ENCODE measurements at places on chromosomes 2 and 18.

DNA sequence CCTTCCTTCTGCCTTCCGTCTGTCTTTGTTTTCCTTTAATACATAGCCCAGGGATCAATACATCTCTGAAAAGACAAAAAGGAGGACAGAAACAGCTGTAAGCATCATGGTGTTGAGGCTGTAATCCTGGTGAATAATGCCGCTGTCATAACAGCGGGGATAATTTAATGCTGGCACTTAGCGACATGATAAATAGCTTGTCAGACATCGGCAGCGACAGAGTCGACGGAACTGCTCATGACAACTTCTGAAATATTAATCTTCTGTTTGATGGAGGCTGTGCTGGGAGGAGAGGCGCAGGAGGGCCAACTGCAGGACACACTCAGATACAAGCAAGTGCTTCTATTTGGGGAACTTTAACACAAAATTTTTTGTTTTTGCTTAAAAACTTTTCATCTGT lies 602.2 kb downstream of the GALR1 start:
- no peak for ATAC-seq

GRCh38 chr2:46326231-46326980 lies 29.2 kb downstream of the EPAS1 start:
- peak; percentile 85 for ATAC-seq

DNA sequence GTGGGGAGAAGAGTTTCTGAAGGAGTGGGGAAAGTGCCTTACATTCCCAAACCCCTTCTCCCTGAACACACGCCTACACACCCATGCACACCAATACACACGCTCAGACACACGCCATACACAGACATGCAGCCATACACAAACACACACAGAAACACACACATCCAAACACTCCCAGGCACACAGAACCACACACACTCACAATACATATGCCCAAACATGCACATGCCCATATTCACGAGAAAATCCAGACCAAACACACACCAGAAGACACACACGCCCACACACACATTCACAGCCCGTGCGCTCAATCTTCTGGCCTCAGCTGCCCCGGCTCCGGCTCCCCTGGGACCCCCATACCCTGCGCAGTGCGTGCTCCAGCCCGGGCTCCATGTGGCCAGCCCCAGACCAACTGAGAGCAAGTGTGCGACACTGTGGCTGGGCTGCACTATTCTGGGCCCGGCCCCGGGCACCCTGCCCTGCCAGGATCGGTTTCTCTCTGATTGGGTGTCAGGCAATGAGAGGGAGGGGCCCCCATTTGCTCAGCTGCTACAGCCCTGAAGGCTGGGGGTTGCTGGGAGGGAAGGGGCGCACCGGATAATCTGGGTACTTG lies at the start of gene PRKAG3:
PRKAG3 (minus strand) TSS at position 426 of the 613 bp plus-strand sequence.
- ATAC-seq: no peak

DNA sequence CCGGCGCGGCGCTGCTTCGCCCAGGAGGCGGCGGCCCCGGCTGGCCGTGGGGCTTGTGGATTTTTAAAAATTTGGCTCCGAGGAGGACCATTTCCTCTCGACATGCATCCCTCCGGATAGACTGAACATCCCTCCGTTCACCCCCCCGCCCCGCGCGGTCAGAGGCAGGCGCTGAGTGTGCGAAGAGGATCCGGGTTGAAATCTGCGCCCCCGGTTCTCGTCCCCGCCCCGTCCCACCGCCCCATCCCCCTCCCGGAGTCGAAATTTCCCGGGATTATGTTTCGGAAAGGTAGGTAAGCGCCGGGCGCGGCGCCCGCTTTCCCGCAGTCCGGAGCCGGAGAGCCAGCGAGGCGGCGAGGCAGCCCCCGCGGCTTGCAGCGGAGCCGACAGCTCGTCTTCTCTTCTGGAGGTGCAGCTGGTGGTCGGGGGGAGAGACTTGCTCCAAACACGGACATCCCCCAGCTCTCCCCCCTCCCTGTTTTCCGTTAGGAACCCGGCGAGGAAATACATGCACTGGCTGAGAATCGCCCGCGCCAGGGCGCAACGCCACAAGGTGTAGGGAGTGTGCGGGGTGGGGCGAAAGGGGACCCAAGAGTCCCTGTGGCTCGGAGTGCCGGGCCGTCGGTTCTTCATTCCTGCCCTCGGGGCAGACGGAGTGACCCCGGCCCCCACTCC lies at the start of gene PRKCE:
PRKCE (plus strand) TSS at position 261 of the 675 bp plus-strand sequence.
- ATAC-seq: peak; percentile 27

GRCh38 chr2:59804732-59805131 lies 748.7 kb downstream of the BCL11A start:
- ATAC-seq: no peak

- no peak for ATAC-seq
Measured at GRCh38 chr2:181178823-181179412, 198.5 kb downstream of the UBE2E3 start.

DNA sequence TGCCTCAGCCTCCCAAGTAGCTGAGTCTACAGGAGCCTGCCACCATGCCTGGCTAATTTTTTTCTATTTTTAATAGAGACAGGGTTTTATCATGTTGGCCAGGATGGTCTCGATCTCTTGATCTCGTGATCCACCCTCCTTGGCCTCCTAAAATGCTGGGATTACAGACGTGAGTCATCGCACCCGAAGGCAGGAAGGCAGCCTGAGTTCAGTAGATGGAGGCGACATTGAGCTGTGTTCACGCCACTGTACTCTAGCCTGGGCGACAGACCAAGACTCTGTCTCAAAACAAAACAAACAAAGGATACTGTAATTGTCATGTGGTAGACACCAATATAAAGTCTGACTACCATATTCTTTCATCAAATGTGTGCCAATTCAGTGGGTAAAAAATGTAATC lies 500.9 kb upstream of the DSEL start:
- ATAC-seq: no peak

DNA sequence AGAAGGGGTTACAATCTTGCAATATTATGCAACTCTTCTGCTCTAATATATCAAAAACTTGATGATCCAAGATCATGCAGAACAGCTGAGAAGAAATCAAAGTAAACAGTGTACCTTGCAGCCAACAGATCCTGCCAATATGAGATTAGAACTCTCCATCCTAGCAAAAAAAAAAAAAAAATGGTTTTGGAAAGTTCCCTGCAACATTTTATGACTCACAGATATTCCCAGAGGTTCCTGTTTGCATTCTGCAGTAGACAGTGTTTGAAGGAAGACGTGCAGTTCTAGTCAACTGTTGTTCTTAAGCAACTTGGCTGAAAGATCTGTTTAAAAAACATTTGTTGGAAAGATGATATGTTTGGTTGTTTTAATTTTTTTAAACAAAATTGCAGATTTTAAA lies 103.6 kb upstream of the WDR75 start:
- ATAC-seq: no peak

- ATAC-seq: no peak
Measured at GRCh38 chr2:44118257-44118656, 50.4 kb upstream of the PPM1B start.

DNA sequence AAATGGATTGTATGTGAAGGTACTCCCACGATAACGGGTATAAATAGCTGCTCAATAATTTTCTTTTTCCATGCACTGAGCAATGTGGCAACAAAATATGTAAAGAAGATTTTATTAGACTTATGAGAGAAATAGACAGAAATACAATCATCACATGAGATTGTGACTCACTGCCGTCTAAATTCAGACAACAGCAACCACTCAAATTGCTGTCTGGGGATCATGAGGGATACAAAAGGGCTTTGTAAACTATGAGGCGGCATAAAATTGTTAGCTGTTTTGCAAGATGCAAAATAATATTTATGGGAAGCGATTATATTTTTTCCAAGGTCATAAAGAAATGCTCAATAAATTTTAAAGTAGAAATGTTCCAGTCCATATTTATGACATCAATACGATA lies 259.1 kb upstream of the AGAP1 start:
- no peak for ATAC-seq

GRCh38 chr18:63315131-63315662 lies 4.4 kb downstream of the BCL2 start:
- no peak for ATAC-seq

GRCh38 chr2:199136242-199136641 lies 321.5 kb downstream of the SATB2 start:
- no peak for ATAC-seq

- no peak for ATAC-seq
Measured at GRCh38 chr2:145551686-145552085, 1031.8 kb upstream of the ZEB2 start.

DNA sequence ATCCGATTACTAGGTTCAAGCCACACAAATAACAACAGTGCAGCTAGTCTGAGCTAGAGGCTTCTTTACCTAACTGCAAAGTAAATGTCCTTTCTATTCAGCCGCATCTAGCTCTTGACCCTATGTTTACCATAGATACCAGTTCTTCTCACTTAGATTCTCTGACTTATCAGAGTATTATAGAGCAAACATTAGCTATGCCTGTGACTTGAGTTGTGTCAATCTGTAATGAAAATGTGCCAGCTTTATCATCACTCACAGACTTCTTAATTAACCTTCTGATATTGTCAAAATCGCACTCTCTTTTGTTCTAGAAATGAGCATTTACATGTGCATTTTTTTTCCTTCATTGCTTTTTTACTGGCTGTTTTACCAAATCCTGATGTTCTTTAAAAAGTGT lies 79.9 kb downstream of the BCL11A start:
- no peak for ATAC-seq

- no peak for ATAC-seq
Measured at GRCh38 chr2:44880125-44880483, 61.4 kb upstream of the SIX3 start.

GRCh38 chr2:233349005-233349998 lies 5.0 kb upstream of the DGKD start:
- ATAC-seq: peak; percentile 52

DNA sequence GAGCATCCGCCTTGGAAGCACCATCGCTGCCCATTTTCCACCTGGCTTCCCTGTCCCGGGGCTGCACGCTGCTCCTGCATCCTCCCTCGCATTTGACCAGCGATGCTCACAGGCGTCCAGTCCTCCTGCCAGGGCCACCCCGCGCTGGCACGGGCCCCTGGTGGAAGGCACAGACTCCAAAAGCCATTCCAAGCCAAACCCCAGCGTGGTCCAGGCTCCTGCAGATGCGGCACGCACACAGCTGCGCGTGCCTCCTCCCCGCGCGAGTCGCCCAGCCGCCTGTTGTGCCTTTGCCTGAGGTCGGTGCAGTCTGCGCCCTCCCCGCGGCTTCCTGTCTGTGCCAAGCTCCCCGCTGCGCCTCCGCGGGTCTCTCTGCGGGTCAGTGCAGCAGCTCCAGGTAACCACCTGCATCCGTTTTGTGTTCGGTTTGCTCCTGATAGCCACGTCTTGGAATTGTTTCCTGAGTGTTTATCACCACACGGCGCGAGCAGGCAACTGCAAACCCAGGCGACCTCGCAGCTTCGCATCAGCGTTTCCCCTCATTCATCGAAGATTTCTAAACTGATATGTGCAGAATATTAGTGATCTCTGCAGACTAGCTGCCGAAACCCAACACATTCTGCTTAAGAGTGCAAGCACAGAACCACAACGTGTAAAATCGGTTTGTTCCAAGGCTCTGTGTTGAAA lies 65.2 kb upstream of the SALL3 start:
- ATAC-seq: no peak

- no peak for ATAC-seq
Measured at GRCh38 chr18:27785815-27786471, 391.0 kb downstream of the CDH2 start.

GRCh38 chr18:40048886-40049650 lies 1906.0 kb upstream of the PIK3C3 start:
- no peak for ATAC-seq

DNA sequence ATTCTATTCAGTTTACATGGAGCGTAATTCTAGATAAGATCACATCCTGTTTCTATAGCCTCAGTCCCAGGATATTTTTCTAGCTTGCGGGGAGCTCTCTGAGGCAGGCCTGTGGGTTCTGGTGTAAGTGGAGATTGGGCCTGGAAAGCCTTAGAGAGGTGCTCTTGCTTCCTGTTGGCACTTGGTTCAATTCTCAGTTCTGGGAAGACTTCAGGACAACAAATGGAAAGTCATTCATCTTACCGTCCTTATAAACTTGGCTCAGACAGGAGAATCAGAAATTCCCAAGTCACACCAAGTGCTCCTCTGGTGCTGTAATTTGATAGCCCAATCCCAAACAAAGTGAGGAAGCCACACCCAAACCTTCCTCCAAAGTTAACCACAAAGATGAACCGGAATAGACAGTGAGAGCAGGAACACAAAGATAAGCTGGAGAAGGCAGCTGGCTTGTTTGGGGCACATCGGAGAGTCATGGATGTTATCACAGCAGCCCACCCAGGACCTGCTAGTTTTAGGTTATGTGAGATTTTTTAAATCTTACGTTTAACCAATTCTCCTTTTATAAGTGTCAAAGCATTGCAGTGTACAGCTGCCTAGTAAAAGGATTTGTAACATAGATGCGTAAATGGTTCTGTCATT lies 144.3 kb upstream of the MAP3K20 start:
- ATAC-seq: peak; percentile 28

- ATAC-seq: no peak
Measured at GRCh38 chr2:158024288-158024898, 77.3 kb upstream of the UPP2 start.

DNA sequence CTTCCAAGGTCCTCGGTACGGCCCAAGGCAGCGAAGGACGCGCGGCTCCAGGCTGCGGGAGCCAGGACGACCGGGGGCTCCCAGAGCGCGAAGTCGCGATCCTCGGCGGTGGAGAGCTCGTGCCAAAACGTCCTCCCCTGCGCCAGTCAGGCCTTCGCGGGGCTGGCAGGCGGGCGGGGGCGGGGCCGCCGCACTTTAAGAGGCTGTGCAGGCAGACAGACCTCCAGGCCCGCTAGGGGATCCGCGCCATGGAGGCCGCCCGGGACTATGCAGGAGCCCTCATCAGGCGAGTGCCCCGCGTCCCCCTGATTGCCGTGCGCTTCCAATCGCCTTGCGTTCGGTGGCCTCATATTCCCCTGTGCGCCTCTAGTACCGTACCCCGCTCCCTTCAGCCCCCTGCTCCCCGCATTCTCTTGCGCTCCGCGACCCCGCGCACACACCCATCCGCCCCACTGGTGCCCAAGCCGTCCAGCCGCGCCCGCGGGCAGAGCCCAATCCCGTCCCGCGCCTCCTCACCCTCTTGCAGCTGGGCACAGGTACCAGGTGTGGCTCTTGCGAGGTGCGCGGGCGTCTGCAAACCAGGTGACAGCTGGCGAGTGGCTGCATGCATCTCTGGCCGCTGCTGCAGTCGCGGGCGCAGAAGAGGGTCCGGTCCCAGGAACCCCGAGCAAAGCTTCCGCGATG lies at the start of gene CIDEA:
CIDEA (plus strand) TSS at position 226 of the 684 bp plus-strand sequence; CDS start at position 249, 23 bp downstream.
- ATAC-seq: peak; percentile 39

DNA sequence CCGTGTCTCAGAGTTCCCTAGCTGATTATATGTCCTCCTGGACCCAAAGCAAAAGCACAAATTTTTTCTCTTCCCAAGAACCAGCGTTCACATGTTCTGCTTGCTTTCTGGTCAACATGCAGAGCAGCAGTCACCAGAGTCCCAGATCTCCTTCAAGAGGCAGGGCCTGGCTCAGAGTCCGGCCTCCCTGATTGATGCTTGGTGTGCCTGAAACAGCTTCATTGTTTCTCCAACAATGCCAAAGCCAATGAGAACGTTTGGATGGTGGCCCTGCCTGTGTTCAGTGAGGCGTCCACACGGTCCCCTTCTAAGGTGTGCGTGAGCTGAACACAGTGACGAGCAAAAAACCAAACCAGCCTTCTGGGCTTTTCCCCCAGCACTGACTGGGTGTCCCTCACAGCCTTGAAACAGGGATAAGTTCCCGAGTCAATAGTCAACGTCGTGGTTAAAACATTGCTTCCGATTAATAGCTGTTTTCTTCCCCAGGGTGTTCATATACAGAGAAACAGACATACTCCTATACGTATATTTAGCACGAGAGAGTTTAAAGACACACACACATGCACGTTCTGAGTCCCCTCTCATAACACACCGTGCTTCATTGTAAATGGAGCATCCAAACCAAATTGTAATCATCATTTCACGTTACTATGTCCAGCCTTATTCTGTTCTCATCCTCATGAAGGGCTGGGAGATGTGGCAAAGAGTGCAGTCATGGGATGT lies 19.3 kb upstream of the POU3F3 start:
- no peak for ATAC-seq

All from esophagus mucosa (tissue), 1 donor.